Naive thymus-derived CD8-positive, alpha-beta T cell (primary cell): ENCODE measurements at places on chromosomes 3 and 15.

GRCh38 chr3:111585217-111585616 is 9.9 kb downstream of the ZBED2 start:
- no peak for DNase-seq

- no peak for DNase-seq
Measured at GRCh38 chr15:100665570-100665969, 63.2 kb downstream of the ASB7 start.

DNA sequence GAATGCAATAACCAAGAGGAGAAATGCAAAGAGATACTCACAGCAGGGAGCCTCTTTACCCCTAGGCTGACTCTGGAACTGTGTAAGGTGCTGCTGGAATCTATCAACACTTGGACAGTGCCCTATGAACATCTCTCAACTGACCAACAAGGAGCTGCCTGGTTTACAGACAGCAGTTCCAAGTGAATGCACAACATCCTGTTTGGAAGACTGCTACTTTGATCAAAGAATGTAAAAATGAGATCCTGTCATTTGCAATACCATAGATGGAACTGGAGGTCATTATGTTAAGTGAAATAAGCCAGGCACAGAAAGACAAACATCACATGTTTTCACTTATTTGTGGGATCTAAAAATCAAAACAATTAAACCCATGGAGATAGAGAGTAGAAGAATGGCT is 136.3 kb downstream of the IMPG2 start:
- no peak for DNase-seq

DNA sequence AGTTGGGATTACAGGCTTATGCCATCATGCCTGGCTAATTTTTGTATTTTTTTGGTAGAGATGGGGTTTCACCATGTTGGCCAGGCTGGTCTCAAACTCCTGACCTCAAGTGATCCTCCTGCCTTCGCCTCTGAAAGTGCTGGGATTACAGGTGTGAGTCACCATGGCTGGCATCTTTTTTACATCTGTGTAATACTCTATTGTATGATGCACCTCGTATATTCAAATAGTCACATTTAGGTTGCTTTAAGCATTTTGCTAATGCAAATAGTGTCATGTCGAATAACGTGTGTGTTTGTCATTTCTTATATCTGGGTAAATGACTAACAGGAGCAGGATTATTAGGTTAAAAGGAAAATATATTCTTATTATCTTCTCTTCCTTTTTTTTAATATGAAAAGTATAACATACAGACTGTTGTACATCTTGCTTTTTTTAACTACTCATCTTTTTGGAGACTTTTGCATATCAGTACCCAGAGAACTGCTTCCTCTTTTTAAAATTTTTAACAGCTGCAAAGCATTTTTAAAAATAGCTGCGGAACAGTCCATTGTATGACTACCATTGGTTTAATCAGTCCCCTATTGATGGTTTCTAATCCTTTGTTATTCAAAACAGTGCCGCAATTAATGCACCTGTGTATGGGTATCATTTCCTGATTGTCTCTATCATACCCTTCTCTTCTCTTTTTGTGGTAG is 13.4 kb downstream of the SCAMP5 start:
- DNase-seq, result no peak

- DNase-seq, result no peak
Measured at GRCh38 chr3:158679547-158680000, 7.1 kb upstream of the LXN start.

DNA sequence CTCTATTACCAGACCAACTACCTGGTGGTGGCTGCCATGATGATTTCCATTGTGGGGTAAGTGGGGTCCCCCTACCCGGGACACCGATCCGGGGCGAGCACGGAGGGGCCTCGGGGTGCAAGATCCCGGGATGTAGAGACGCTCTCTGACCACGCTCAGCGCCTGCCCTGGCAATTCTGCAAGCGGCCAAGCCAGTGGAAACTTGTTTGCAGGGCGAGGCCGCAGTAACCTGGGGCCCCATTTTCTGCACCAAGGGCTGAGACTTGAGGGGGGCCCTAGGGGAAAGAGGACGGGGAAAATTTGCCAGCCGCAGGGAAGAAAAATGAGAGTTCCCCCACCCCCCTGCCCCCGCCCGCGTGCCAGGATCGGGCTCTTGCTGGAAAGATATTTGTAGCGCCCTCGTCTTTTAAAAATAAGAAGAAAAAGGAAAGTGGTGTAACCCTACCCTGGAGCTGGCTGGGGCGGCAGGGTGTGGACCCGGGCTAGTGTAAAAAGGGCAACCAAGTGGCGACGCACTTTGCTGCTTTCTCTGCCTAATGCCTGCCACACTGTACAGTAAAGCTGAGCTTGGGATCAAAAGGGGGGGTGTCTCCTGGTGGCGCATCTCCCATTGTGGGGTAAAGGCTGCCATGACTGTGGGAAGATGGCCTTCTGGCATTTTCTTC is 563 bp downstream of the ARL6IP5 start:
- DNase-seq, result no peak

DNA sequence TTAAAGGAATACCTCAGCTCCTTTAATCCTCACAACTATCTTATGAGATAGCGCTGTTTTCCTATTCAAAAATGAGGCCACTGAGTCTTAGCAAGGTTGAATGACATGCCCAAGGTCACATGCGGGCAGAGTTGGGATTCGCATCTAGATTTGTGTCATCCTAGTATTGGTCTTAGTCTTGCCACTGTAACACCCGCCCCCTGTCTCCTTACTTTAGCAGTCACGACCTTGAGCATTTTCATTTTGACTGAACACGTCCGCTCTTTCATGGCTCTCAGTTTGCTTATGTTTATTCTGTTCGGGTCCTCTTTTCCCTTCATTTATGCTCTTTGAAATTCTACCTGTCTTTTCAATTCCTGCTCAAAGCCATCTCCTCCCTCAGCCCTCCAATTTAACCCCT is 112.5 kb upstream of the CADPS start:
- no peak for DNase-seq
